ENCODE measurements at places on chromosomes 6 and 20.

DNA sequence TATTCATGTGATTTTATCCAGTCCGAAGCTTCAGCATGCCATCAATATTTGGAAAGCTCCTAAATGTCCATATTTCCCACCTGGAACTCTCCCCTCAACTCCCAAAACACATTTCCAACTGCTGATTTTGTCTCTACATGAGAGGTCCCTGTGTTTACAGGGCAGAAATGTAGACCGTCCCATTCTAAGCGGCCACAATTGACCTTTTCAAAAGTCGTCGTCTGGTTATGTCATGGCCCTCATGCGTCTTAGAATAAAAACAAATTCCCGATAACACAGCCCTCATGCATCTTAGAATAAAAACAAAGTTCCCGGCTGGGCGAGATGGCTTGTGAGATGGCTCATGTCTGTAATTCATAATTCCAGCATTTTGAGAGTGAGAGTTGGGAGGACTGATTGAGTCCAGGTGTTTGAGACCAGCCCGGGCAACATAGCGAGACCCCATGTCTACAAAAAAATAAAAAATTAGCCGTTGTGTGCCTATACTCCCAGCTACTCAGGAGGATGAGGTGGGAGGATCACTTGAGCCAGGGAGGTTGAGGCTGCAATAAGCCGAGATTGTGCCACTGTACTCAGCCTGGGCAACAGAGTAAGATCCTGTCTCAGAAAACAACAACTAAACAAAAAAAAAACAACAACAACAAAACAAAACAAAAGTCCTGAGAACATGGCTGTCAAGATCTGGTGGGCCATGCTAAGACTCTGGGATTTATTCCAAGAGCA lies 6.4 kb upstream of the ZNF217 start:
- DNase-seq, result no peak

DNA sequence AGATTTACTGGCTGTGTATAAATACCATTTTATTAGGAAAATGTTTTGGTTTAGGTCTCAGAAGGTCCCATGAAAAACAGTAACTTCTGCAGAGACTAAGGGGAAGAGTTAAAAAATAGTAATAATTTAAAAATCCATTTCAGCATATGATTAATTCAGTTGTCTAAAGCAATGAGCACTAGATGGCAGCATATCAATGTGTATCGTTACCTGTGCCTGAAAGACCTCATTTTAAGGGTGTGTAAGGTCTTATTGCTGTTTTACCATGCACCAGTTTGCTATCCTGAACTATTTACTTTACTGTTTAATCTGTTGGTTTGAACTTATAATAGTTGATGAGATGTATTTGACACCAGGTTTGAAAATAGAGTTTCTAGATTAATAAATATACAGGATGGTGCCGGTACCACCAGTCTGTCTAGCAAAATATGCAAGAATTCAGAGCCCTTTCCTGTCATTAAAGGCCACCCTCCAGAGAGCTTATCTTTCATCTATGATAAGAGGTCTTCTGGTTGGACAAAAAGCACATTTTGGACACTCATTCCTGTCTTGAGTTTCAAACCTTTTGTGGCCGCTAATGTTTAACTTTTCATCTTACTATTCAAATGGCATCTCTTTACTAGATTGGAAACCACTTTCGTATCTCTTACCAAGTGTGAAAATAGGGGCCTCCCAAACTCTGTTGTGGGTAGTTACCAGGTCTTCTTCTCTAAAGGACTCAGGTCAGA lies 8.9 kb upstream of the AHI1 start:
- no peak for DNase-seq

DNA sequence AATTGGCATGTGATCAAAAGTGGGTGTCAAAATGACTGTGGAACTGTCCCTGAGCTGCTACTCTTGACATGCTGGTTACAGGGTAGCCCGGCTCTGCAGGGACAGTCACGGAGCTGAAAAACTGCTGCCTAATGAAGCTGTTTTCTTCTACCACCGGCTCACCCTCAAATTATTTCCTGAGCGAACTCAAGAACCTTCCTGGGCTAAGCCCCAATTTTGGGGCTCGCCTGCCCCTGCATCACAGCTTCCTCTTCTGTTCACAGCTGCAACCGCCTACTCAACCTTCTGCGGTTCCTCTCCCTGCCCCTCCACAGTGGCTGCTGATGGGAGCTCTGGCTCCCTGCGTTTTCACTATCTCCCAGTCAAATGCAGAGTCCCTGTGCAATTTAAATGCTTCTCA lies 110.8 kb upstream of the MLN start:
- no peak for DNase-seq

- no peak for DNase-seq
Observed at GRCh38 chr6:105382958-105383357, 19.9 kb downstream of the PREP start.

DNA sequence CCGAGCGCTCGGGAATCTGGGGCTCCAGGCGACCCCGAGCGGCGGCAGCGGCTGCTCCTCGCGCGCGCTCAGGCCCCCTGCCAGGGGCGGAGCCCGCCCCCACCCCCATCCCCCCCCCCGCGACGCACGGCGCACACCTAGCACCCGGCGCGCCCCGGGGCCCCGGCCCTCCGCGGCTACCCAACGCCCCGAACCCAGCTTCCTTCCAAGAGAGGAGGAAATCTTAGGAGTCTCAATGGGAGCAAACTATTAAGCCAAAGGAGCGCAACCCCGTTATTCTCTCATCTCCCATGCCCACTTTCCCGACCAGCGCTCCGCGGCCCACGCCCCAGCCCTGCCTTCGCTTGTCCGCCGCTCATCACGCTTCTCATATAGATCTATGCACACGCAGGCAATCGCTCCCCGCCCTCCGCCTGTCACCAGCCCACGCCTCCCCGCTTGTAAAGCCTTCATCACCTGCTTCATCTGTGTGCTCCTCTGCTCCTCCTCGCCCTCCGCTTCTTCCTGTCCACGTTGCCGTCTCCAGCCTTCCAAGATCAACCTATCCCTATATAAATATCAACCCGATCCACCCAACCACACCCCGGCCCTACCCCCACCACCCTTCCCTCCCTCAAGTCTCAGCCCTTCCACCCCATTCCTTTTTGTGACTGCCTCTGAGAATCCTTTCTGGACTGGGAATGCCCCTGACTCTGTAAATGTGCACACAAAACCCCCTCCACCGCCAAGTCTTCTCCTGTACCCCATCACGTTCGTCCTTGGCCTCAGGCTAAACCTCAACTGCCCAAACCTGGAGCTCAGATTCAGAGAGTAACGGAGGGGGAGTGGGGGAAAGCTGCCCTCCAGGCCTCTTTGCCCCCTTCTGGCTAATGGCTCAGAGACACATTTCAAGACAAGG lies at the start of gene DLK2:
Gene DLK2, minus strand, starts transcription at position 18 of the 898 bp plus-strand sequence. CDS start 723 bp downstream, outside the sequence.
- DNase-seq, result no peak

DNA sequence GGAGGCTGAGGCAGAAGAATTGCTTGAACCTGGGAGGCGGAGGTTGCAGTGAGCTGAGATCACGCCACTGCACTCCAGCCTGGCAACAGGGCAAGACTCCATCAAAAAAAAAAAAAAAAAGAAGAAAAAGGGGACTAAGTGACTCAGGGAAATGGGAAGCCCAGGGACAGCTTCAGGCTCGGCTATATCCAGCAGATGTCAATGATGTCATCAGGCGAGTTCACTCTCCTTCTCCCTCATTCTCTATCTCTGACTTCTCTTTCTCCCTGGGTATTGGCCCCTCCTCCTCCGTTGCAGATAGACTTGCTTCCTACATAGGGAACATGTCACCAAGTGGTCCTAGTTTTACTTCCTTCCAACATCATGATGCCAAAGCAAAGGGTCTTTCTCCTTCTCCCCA lies 316.8 kb downstream of the TFAP2C start:
- no peak for DNase-seq

- DNase-seq, result no peak
Observed at GRCh38 chr6:5067305-5067704, 17.8 kb upstream of the PPP1R3G start.

GRCh38 chr6:26311012-26311384 lies 54.0 kb upstream of the BTN3A2 start:
- no peak for DNase-seq

- DNase-seq, result no peak
Observed at GRCh38 chr6:19719691-19720128, 117.5 kb upstream of the ID4 start.

- DNase-seq, result no peak
Observed at GRCh38 chr6:4488389-4488788, 287.8 kb upstream of the CDYL start.

- no peak for DNase-seq
Observed at GRCh38 chr20:17990278-17990972, 21.6 kb downstream of the MGME1 start.

- DNase-seq, result no peak
Observed at GRCh38 chr6:45493761-45494160, 116.0 kb upstream of the SUPT3H start.

GRCh38 chr20:37408302-37409193 lies 62.6 kb downstream of the SRC start:
- DNase-seq, result peak; percentile 12

DNA sequence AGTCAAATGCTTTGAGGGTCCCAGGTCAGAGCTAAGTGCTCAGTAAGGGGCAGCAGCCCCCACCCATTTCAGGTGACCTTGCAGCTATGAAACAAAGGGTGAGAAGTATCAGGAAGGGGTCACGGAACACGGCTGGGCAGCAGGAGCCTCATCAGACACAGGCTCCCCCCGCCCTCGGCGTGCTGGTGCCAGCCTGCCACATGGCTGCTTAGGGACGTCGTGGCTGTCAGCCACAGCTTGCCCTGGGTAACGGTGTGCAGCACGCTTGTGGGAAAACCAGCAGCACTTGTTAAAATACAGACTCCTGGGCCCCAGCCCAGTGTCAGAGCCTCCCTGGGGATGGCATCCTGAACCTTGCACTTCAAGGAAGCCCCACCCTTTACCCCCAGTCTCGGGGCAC lies 39.3 kb downstream of the SSR1 start:
- no peak for DNase-seq

GRCh38 chr20:6767536-6768227 lies at the start of gene BMP2:
Gene BMP2 (plus strand): TSS chr20:6767686. CDS start chr20:6770127, 2,441 bp downstream.
- no peak for DNase-seq

All from anterior cingulate cortex (tissue), 58 donors.